ENCODE measurements at places on chromosomes 3 and 15. TPM values are rescaled to one million over a fixed set of nuclear protein-coding genes. Genes with fewer than 3 reads are reported as not detected.

PGBD4 gene
- total RNA-seq: 0.96 TPM

GOLGA6L7 gene
- total RNA-seq: not detected

PCNP gene
- 106 TPM for total RNA-seq

TMCO5A gene
- not detected for total RNA-seq

CPN2 gene
- not detected for total RNA-seq

P2RY13 gene
- not detected for total RNA-seq

TOP2B gene
- 58.7 TPM for total RNA-seq

ALPK3 gene
- total RNA-seq: 0.09 TPM

SLC9C1 gene
- not detected for total RNA-seq

ZNF660 gene
- total RNA-seq: not detected

TGM4 gene
- 0.18 TPM for total RNA-seq

PLSCR5 gene
- not detected for total RNA-seq

CCR8 gene
- total RNA-seq: not detected

ISLR gene
- 0.43 TPM for total RNA-seq

All from A549 treated with GW870086 at 1 μM for 4 hours (cell line).